ENCODE measurements at places on chromosomes 5 and 9.

- DNase-seq, result no peak
These were observed 254.7 kb downstream of the ADAMTSL1 start for GRCh38 chr9:18728642-18729041.

- DNase-seq, result peak; percentile 52
These were observed 139.3 kb upstream of the IER5L start for GRCh38 chr9:129317179-129318011.

DNA sequence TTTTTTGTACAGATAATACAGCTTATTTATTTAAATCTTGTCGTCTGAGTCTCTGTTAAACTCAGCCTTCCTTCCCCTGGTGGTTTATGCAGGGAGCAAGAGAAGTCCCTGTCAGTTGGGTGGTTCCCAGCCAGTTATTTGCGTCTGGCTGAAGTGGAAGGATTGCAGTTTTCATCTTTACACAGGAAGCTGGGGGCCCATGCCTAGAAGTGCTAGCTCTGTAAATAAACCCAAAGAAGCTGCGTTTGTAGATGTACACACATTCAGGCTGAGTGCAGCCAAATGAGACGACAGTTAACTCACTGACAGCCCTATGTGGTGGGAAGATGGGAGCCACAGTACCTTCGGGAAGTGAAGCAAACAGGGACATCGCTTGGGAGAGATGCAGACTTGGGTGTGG lies 122.1 kb downstream of the SAXO1 start:
- no peak for DNase-seq

DNA sequence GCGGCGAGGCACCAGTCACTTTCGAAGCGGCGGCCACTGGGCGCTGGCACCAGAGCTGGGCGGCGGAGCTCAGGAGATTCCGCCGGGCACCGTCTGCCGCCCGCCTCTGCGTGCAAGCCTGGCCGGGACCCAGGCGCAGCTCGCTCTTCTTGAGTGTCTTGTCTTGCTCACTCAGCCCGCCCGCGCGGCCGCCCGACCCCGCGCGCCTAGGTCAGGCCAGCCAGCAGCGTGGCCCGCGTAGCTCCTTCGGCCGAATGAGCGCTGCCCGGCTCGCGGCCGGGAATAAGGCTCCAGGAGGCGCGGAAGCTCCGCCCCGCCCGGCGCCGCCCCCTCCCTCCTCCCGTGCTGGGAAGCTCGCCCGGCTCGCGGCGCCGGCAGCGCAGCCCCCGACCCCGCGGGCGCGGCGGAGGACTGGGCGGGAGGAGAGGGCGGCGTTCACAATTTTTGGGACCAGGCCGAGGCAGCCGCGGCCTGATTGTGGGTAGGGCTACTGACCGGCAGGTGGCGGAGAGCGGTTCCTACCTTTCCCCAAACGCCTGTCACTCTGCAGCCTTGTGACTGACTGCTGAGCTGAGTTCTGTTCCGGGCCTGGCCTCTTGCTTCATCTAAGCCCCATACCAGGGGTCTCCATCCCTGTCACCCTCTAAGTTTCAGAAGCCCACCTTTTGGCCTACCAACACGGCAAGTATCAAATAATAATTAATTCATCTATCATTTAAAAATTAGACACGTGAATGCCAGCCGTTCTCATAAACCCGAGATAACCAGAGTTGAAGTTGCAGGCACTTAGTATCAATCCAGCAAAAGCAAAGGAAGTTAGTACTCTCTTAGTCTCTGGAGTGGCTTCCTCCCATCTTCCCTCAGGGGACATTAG lies at the start of gene HBEGF:
Gene HBEGF (minus strand): TSS at position 256 of the 874 bp plus-strand sequence. CDS start 275 bp downstream, outside the sequence.
- peak; percentile 96 for DNase-seq

GRCh38 chr5:82142217-82142841 lies 135.8 kb downstream of the RPS23 start:
- no peak for DNase-seq

GRCh38 chr5:152608458-152608857 lies 203.4 kb upstream of the NMUR2 start:
- DNase-seq, result no peak

DNA sequence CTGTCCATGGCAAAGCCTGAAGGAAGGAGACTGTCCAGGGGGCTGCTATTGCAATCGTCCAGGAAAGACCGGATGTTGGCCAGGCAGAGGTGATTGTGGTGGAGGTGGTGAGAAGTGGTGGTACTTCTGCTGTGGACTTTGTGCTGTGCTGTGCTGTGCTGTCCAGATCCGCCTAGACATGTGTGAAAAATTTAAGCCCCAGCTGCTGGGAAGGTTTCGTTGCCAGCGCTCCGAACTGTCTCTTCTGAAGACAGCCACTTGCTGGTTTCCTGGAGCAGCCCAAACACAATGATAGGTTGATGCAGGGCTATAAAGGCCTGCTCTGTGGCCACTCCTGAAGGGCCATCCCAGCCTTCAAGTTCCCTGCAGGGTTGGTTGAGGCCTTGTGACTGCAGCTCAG lies 223.0 kb upstream of the MPDZ start:
- DNase-seq, result peak; percentile 9

DNA sequence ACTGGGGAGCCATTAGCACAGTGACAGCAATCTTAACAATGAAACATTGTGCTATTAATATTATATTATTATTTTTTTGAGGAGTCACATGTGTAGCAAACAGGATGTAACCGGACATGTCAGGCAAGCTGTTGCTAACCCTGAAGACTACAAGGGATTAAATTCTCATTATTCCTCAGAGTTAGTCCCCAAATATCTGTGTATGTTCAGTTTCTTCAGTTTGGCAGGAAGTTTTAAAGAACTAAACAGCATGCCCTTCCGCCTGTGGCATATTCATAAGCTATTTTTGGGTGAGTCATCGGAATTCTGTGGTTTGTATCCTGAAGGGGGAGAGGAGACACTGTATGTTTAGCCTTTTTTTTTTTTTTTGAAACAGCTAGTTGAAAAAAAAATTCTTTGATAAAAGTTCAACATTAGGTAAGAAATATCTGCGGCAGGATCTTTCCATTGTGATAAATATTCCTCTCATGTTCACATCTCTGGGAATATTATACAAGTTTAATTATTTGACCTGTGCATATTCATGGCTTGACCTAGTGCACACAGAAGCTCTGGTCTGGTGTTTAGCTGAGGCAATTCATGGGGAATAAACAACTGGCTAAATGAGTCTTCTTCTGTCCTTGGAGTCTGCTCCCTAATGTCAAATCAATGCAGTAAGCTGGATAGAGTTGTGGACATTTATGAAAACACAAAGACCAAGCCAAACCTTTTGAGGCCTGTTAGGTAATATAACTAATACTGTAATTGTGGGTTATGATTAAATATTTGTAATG lies 202.7 kb upstream of the CDKN2B start:
- DNase-seq, result peak; percentile 84

- DNase-seq, result no peak
These were observed 14.1 kb downstream of the FOXD1 start for GRCh38 chr5:73434461-73434860.

DNA sequence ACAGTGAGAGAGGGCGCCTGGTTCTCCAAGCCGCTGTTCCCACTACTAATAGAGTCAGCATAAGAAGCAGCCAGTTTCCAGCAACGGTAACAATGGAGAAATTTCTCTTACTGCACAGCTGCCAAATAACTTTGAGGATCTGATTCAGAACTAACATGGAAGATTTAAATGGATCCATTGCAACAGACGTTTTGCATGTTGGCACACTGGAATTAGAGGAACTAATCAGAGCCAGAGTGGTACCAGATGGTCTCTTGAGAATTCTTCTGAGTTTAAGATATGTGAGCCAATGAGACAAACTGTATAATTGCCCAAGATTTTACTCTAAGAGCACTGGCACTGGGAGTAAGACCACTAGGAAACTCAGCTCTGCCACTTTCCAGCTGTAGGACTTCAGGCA lies 186.5 kb downstream of the EFNA5 start:
- no peak for DNase-seq

GRCh38 chr5:132998556-132998955 lies 27.8 kb downstream of the ZCCHC10 start:
- no peak for DNase-seq

- DNase-seq, result no peak
These were observed 111.9 kb downstream of the FEM1C start for GRCh38 chr5:115432691-115433090.

- DNase-seq, result peak; percentile 39
These were observed 26.7 kb downstream of the F2R start for GRCh38 chr5:76742583-76742982.

DNA sequence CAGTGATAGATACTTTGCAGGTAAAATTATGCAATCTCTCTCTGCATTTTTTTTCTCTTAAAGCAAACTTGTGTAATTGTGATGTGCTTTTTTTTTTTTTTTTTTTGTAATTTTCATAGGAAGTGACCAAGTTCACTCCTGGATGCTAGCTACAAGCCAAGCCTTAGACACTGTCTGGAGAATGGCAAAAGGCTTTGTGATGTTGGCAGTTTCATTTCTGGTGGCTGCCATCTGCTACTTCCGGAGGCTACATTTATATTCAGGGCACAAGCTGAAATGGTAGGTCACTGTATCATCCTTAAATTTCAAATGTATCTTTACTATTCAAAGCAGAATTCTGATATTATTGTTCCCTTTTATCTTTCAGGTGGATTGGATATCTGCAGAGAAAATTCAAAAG lies 19.3 kb downstream of the OTULINL start:
- DNase-seq, result no peak

DNA sequence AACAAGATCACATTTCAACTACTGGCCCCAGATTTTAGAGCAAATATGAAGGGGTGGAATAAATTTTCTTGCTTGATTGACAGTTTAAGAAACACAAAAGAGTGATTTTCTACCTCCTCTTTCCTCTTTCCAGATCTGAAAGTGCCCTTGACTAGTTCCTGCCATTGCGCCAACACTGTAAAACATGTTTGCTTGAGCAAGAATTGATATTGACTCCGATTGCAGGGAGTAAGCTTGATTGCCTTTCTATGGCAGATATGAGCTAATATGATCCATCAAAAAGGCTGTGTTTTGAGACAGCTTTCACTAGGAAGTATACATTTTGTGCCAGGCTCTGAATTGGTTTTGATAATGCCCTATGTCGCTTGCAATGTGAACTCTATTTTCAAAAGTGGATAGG lies 508.8 kb downstream of the SEMA5A start:
- no peak for DNase-seq

GRCh38 chr5:147855774-147856069 lies 22.8 kb upstream of the SCGB3A2 start:
- DNase-seq, result no peak

GRCh38 chr5:73897893-73898292 lies 271.9 kb downstream of the ARHGEF28 start:
- no peak for DNase-seq

DNA sequence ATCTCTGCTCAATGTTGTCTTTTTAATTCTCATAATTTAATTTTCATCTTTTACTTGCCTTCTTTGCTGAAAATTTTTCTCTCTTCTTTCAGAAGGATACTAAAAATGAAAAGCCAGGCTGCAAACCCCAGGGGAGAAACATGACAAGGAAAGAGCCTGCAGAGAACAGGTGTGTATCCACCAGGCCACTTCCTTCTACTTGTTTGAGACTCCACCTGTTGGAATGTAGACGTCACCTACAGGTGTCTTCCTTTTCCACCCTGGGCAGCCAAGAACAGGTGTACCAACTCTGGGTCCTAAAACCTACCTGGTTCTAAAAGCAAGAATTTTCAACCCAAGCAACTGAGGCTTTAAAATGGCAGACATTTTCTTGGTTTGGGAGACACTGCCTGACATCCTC lies 166.8 kb downstream of the ATP10B start:
- DNase-seq, result no peak

GRCh38 chr9:114696814-114697544 lies 15.0 kb upstream of the TEX48 start:
- DNase-seq, result peak; percentile 34

DNA sequence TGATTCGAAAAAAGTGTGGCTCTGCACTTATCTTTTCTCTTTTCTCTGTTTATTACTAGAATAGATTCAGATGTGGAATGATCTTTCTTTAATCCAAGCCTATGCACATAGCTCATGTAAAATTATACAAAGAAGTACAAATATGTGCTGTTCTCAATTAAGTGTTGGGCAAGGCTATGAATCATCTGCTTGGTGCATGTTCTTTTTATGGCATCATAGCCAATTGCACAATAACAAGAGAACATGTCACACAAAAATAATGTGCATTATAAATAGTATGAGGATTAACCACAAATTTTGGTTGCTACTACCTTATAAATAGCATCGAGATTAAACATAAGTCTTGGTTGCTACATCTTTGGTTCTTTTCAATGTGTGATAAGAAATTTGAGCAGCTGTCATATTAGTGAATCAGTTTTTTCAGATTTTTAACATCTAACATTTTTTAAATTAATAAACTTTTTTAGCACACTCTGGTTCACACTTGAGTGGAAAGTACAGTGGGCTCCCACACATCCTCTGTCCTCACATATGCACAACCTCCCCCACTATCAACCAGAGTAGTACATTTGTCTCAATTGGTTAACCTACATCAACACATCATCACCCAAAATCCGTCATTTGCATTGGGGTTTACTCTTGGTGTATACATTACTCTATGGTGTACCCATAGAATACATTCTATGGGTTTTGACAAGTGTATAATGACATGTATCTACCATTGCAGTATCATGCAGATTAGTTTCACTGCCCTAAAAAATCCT lies 6.8 kb upstream of the RECK start:
- DNase-seq, result peak; percentile 66

Measured in AG20443 (cell line).